ENCODE measurements at places on chromosomes 12 and 14.

GRCh38 chr14:104115691-104116287 lies 22.6 kb upstream of the KIF26A start:
- no peak for DNase-seq

- no peak for DNase-seq
Measured at GRCh38 chr14:98008381-98009113, 1211.4 kb downstream of the VRK1 start.

DNA sequence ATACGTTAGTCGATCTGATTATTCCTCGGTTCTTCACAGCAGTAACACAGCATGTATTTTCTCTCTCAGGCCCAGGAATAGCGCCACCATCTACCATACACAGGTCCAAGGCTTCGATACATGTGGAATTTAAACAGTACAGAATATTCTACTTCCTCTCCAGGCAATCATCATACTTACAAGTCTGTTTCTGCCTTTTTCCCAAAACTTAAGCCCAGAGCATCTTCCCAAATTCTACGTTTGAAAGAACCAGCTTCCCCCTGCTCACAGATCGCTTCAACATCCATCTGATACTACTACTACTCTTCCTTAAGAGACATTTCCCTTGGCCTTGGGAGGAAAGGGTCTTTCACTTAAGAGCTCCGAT lies 626 bp downstream of the TXNDC16 start:
- peak; percentile 53 for DNase-seq

- no peak for DNase-seq
Measured at GRCh38 chr12:2294651-2295475, 242.1 kb downstream of the CACNA1C start.

GRCh38 chr12:92640691-92641090 lies 62.1 kb upstream of the PLEKHG7 start:
- no peak for DNase-seq

DNA sequence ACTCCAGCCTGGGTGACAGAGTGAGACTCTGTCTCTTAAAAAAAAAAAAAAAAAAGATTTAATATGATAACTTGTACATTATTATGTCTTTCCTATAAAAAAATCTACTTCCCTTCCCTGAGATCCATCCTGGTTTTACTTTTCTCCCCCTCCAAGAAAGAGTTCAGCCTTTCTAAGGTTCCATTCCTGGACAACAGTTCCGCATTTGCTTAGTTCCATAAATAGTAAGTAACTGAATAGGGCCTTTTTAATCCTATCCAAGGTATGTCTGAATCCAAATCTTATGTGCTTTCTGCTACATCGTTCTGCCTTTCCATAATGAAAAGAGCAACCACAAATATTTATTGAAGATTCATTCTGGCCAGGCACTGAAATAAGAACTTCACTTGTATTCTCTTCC lies 187.8 kb downstream of the DACT1 start:
- peak; percentile 37 for DNase-seq

DNA sequence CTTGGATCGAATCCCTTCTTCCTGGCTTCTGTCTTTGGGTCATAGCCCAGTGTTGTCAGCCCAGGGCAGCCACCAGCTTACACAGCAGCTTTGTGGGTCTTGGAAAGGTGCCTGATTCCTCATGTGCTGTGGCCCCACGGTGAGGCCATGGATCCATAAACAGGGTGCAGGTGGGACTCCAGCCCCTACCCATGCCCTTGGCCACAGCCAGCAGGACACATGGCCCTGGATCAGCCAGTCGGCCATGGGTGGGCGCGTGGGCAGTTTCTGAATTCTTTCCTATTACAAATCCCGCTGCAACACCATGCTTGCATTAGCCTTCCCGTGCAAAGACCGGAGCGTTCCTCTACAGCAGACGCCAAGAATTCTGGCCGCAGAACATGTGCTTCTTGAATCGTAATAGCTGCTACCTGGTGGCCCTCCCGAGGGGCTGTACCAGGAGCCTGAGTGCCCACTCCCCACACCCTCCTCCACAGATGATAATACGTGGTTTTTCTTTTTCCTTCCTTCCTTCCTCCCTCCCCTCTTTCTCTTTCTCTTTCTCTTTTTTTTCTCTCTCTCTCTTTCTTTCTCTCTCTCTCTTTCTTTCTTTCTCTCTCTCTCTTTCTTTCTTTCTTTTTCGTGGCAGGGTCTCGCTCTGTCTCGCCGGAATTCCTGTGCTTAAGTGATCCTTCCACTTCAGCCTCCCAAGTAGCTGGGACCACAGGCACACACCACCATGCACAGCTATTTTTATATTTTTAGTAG lies 2.9 kb upstream of the MMP17 start:
- no peak for DNase-seq
